ENCODE measurements at places on chromosomes 3 and 15. TPM values are rescaled to one million over a fixed set of nuclear protein-coding genes. Genes with fewer than 3 reads are reported as not detected.

The KLF15 gene
- 0.53 TPM for total RNA-seq

- H3K4me1 ChIP-seq: peaks cover 2% of the 10 kb centered on the region
- H3K4me3 ChIP-seq: no peak overlapping the region
- H3K27ac ChIP-seq: no peak overlapping the region
- DNase-seq: no peak
Observed at GRCh38 chr3:127137757-127138536, 55.0 kb upstream of the PRR23E start.

DNA sequence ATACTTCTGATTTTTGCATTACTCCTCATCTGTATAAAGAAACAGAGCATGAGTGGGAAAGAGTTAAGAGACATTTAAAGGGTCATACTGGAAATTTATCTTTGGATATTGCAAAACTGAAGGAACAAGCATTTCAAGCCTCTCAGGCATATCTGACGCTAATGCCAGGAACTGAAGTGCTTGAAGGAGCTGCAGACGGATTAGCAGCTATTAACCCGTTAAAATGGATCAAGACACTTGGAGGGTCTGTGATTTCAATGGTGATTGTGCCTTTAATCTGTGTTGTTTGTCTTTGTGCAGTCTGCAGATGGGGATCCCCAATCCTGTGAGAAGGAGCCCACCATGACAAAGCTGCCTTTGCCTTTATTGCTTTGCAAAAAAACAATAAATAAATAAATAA, 202.5 kb upstream of the UBE3A start:
- no peak for DNase-seq
- no peak overlapping the region for H3K4me3 ChIP-seq
- no peaks in the 10 kb centered on the region for H3K4me1 ChIP-seq

DNA sequence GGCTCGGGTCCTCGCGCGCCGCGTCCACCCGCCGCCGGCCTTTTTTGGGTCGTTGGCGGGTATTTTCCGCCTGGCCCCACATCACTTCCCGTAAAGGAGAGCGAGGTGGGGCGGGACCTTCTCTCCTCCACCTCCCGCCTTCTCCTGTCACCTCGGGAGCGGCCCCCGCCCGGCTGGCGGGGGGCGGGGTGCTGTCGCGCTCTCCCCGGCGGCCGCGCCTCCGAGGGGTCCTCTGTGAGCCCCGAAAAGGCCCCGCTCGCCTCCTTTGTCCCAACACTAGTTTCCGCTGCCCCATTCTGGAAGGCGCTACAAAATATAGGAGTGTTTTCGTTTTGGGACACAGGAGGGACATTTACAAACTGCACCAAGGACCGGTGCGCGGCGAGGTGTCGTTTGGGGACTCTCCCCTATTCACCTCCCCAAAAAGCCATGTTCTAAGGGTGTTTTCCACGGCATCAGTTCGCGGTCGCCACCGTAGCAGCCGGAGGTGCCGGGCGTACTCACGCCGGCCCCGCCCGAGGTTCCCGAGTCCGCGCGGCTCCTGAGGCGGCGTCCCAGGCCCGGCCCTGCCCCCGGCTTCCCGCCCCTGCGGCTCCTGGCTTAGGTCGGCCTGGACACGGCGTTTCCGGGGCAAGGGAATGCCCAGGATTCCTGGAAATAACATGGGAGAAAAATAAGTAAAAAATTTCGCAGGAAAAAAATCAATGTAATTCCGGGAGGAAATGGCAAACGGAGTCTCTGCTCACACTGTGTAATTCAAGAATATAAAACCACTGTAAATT, at the start of gene RAB27A:
RAB27A (minus strand) TSS at position 68 of the 782 bp plus-strand sequence. CDS start 54,879 bp downstream, outside the sequence.
- peak; percentile 90 for DNase-seq
- peaks cover 37% of the 10 kb centered on the region for H3K4me1 ChIP-seq
- peak within 1 kb of the TSS; percentile 90 for H3K27ac ChIP-seq

- no peaks in the 10 kb centered on the region for H3K36me3 ChIP-seq
- no peaks in the 10 kb centered on the region for H3K27me3 ChIP-seq
- no peak overlapping the region for H3K4me3 ChIP-seq
- H3K27ac ChIP-seq: no peak overlapping the region
- peak; percentile 82 for DNase-seq
Observed at GRCh38 chr3:160941885-160942494, 163.2 kb downstream of the B3GALNT1 start.

- no peak overlapping the region for H3K4me3 ChIP-seq
- DNase-seq: no peak
- H3K27ac ChIP-seq: no peak overlapping the region
- no peaks in the 10 kb centered on the region for H3K36me3 ChIP-seq
Observed at GRCh38 chr3:66115858-66116654, 77.3 kb upstream of the MAGI1 start.

DNA sequence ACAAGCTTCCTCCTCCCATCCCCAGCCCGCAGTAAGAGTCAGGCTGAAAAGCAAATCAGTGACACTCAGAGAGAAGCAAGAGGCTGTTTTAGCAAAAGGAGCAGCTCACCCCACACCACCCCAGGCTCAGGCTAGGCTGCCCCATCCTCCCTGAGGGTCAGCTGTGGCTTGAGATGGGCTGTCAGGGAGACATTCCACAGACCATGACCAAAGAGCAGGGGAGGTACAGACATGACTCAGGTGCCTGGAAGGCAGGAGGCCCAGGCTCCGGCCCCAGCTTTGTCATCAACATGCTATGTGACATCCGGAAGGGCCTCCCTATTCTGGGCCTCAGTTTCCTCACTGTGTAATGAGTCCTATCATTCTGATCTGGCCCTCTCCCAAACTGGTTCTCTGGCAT, 24.7 kb downstream of the HCN4 start:
- peaks cover 5% of the 10 kb centered on the region for H3K27me3 ChIP-seq
- no peak for DNase-seq
- H3K36me3 ChIP-seq: no peaks in the 10 kb centered on the region

DNA sequence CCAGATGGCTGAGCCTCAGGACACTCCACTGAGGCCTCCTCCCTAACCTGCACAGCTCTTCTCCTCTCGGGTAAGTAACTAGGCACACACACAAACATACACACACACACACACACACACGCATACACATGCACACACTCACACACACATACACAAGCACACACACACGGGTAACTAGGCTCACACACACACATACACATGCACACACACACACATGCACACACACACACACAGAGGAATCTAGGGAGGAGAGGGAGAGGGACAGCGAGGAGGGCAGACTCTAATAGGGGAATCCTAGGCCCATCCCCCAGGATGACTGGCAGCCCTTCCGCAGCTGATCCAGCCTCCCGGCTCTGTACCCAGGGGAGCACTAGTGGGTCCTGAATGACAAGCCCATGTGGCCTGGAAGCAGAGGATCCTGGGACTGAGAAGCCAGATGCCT, 177.4 kb upstream of the LINGO1 start:
- H3K27ac ChIP-seq: no peak overlapping the region
- no peak overlapping the region for H3K4me3 ChIP-seq
- no peaks in the 10 kb centered on the region for H3K36me3 ChIP-seq
- no peaks in the 10 kb centered on the region for H3K27me3 ChIP-seq
- no peak for DNase-seq
- H3K4me1 ChIP-seq: no peaks in the 10 kb centered on the region

DNA sequence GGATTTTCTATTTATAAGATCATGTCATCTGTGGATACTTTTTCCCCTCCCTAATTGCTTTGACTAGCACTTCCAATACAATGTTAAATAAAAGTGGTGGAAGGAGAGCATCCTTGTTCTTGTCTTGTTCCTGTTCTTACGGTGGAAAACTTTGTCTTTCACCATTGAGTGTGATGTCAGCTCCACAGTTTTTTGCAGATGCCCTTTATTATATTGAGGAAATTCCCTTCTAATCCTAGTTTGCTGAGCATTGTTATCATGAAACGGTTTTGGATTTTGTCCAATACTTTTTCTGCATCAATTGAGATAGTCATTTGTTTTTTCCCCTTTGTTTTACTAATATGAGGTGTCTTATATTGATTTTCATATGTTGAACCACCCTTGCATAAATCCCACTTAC, 19.9 kb upstream of the IL20RB start:
- DNase-seq: no peak
- no peak overlapping the region for H3K4me3 ChIP-seq
- H3K36me3 ChIP-seq: peaks cover 34% of the 10 kb centered on the region
- H3K27ac ChIP-seq: peak overlapping the region; percentile 37

DNA sequence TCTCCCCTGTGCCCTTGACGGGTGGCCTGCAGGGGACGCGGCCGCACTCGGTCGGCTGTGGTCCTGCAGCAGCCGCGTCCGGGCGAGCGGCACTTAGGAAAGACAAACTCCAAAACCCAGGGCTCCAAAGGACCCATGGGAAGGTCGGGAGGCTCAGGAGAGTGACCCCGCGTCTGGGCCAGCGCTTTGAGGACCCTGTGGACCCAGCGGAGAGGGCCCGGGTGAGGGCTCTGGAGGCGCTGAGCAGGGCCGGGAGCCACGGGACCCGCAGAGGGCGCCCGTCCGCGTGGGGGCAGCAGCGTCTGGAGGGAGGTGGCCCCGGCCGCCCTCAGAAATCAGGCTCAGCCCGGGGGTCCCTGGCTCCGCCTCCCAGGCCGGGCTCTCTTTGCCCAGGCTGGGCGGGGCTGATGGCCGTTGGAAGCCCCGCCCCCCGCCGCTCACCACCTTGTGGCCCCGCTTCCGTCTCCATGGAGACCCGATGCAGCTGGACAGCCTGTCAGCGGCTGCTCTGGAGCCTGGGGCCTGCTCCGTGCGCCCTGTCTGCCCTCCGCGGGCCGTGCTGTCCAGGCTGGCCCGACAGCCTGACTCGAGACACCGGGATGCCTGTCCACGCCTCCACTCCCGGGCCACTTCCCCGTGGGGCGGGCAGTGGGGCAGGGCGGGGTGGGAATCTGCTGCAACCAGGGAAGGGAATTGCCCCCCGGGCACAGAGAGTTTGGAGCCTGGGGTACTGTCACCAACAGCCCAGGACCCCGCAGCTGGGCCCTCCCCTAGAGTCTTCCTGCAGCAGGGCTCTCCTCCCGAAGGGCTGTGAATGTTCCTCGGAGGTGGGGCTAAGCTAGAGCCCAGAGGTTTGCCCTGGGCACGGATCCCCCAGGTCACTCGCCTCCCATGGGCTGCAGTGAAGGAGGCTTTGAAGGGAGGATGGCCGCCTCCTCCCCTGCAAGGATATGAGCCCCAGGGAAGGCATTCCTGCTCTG, 34.8 kb upstream of the RPL32 start:
- peak; percentile 41 for DNase-seq
- H3K4me1 ChIP-seq: no peaks in the 10 kb centered on the region
- no peaks in the 10 kb centered on the region for H3K36me3 ChIP-seq
- peaks cover 9% of the 10 kb centered on the region for H3K27me3 ChIP-seq
- H3K4me3 ChIP-seq: no peak overlapping the region

DNA sequence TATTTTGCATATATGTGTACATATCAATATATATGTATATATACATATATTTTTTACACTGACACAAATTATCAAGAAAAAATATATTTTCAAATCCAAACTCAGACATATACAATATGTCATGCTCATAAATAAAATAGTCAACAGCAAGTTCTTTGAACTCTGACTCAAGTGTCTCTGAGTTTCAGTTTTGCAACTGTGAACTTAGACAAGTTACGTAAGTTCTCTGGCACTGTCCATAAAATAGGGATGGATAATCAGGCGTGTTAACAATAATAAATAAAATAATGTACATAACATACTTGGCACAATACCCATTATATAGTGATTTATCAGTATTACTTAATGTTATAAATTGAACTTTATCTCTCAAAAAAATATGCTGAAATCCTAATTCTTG, 12.1 kb upstream of the XRN1 start:
- no peaks in the 10 kb centered on the region for H3K27me3 ChIP-seq
- peaks cover 30% of the 10 kb centered on the region for H3K36me3 ChIP-seq
- no peak overlapping the region for H3K27ac ChIP-seq

DNA sequence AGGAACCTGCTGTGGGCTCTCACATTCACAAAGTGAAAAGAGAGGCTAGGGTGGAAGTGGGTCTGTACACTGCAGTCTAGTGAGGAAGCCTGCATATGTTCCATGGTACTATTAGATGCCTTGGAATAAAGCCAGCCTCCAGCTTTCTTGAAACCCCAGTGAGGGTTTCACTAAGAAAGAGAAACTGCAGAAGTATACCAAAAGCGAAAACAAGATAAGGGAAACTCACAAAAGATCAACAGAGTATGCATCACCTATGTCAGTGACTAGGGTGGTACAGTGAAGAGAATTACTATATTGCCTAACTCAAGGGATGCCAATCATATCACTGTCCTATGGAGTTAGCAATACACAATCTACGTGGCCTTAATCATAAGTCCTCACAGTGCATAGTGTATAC, 212.5 kb upstream of the GADL1 start:
- H3K27ac ChIP-seq: no peak overlapping the region
- no peak overlapping the region for H3K4me3 ChIP-seq
- DNase-seq: peak; percentile 15
- H3K4me1 ChIP-seq: peaks cover 34% of the 10 kb centered on the region
- H3K27me3 ChIP-seq: no peaks in the 10 kb centered on the region

DNA sequence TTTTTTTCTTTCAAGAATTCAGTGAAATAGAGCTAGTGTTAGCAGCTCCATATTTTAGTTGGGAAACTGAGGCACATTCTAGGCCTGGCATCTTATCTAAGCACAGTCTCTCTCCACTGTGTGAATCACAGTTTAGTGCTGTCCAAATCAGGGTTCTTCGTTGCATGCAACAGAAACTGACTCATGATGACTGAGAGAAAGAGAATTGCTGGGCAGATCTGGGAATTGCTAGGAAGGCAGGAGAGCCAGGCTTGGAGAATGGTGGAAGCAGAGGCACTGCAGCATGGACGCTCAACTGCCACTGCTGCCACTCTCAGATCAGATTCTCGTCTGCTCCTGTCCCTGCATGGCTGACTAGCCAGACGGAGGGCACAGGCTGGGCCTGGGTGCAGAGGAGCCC, 40.7 kb upstream of the CHST2 start:
- no peak for DNase-seq
- no peak overlapping the region for H3K4me3 ChIP-seq
- no peak overlapping the region for H3K27ac ChIP-seq
- no peaks in the 10 kb centered on the region for H3K27me3 ChIP-seq
- H3K4me1 ChIP-seq: peaks cover 30% of the 10 kb centered on the region
- H3K36me3 ChIP-seq: peaks cover 1% of the 10 kb centered on the region

DNA sequence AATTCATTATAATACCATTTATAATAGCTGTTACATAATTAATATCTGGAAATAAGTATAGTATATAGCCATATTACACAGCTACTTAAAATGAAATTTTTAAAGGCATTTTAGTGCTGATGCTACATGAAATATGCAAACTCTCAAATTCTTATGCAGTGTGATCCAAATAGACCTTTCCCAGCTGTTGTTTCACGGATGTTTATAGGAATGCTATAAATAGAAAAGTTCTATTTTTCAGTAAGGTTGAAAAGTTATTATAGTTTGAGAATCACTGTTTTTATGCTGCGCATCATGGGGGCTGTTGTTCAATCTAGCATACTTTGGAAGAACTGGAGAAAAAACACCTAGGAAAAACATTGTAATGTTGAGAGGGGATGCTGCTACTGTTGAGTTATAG, 147.7 kb upstream of the TRIM42 start:
- no peak overlapping the region for H3K27ac ChIP-seq
- no peak overlapping the region for H3K4me3 ChIP-seq
- H3K4me1 ChIP-seq: no peaks in the 10 kb centered on the region
- no peaks in the 10 kb centered on the region for H3K36me3 ChIP-seq
- H3K27me3 ChIP-seq: peaks cover 4% of the 10 kb centered on the region
- no peak for DNase-seq

All from activated CD4-positive, alpha-beta T cell treated with anti-CD3 and anti-CD28 coated beads for 36 hours (primary cell).